Stimulated activated CD8-positive, alpha-beta memory T cell treated with anti-CD3 and anti-CD28 coated beads, Interleukin-4, amount 100 ng/mL, for 48 hours (primary cell): ENCODE measurements at places on chromosomes 1 and 21.

- DNase-seq = no peak
These were observed 42.7 kb downstream of the GJA5 start for GRCh38 chr1:147717706-147718097.

DNA sequence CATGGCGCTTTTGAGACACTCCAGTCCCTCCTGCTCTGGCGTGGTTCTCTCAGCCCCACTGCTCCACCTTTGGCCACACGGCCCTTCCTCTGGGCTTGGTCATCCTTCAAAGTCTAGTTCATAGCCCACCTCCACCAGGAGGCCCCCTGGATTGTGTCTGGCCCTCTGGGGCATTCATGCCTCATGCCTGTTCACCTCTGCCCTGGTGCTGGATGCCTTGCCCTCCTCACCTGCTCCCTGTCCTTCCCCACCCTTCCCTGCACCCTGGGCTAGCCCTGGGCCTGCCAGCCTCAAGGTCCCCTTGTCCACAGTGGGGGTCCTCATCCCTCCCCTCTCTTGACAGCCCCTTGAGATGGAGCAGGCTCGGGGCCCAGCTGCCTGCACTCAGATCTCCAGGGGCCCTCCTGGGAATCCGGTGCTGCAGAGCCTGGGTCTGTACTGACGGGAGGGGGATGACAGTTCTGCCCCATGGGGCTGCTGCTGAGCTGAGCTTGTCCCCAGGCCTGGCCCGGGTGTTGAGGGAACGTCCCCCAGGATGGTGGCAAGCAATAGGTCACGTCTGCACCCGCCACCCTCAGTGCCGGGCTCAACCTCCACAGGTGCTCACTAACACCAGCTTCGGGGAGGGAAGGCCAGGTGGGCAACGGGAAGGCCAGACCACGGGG is 18.4 kb downstream of the PRXL2B start:
- DNase-seq = no peak

GRCh38 chr1:104648269-104648691 is 898.6 kb downstream of the AMY1C start:
- no peak for DNase-seq

DNA sequence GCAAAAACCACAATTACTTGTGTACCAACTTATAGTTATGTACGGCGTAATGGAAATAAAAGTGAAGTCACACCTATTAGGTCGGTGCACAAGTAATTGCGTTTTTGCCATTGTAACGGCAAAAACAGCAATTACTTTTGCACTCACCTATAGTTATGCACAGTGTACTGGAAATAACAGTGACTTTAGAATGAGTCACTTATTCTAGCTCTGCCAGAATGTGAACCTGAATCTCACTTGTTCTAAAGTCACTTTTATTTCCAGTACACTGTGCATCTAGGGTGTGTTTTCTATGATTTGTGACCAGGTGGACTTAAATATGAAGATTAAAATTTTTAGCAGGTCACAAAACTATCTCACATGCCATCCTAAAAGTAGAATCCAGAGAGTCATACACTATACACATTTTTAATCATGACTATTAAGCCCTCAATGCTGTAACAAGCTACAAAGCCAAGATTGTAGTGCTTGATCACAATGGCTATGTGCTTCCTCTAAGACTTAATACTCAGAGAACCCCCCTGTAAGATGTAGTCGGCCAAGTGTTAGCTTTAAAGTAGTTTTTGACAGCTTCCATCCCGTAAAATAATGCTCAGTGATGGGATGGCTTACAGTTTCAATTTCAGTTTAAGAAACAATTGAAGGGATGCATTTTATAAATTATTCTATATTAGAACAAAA is 218.8 kb downstream of the NEGR1 start:
- no peak for DNase-seq

GRCh38 chr1:117575586-117576225 is 30.1 kb upstream of the TENT5C start:
- DNase-seq = no peak

- DNase-seq = peak; percentile 47
These were observed 576 bp downstream of the ZFP69 start for GRCh38 chr1:40477678-40478053.

DNA sequence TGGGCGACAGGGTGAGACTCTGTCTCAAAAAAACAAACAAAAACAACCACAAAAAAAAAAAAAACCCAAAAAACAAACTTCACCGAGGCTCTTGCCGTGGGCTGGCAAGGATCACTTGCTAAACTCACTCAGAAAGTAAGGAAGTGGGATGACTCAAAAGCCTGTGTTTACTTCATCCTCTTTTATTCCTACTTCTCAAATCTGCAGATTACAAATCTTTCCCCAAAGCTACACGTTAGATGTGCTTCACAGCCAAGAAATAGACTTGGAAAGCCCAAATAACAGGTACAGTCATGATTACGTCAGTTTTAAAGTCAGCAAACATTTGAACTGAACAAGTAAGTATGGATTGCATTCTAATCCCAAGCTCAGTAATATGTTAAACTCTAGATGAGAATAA is 359.3 kb downstream of the ADGRL2 start:
- no peak for DNase-seq

- DNase-seq = peak; percentile 71
These were observed 735 bp downstream of the NBL1 start for GRCh38 chr1:19644681-19645410.

- no peak for DNase-seq
These were observed 112.2 kb downstream of the NR5A2 start for GRCh38 chr1:200139661-200140250.

DNA sequence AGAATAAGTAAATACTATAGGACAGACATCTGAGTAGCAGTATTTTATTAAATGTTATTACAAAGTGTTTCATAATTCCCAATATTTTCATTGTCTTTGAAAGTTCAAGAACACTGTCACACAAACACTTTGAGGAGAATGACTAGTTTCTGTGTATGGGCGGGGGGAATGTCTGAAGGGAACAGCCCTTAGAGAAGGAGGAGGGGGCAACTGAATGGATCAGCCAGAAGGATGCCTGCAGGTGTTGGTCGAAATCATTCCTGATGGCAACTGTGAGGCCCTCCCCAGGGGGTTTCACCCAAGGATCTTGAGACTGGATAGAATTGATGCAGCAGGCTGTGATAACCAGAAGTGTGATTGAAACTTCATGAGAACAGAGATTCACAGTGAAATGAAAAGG is 223.2 kb upstream of the C1orf87 start:
- DNase-seq = no peak

- DNase-seq = no peak
These were observed 17.7 kb upstream of the KDM4A start for GRCh38 chr1:43632135-43632670.

- DNase-seq = no peak
These were observed 164.7 kb downstream of the RUNX1 start for GRCh38 chr21:34884346-34884929.

GRCh38 chr1:3914911-3915310 is 14.8 kb upstream of the C1orf174 start:
- no peak for DNase-seq

DNA sequence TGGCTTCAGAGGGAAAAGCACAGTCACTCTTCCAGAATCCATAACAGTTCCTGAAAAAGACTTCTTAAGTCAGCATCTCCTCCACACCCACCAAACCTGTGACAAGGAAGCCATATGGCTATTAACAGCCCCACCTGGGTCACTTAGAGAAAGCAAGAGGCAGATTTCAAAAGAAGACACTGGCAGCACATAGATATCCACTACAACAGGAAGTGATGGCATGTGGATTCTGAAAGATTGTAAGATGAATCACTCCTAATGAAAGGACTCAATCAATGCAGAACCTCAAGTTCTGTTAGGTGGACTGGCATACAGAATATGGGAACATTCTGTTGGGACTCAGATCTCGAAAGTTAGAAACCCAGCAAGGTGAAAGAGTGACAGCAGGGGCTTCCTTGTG is 365.9 kb downstream of the TGFB2 start:
- DNase-seq = no peak

DNA sequence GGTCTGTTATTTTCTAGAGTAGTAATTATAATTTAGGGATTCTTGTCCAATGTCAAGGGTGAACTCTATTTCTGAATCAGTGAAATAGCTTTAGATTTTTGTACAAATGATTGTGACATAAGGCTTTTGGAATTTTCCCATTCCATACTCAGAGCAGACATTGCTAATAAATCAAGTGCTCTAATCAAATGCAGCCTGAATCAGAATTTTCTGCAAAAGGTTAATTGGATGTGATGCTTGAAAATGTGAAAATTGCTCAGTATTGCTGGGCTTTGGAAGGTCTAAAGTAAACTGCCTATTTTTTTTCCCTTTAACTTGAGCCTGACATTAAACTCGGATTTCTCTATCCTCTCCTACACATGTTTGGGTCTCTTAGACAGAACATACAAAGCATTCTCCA is 23.2 kb downstream of the SGIP1 start:
- no peak for DNase-seq

DNA sequence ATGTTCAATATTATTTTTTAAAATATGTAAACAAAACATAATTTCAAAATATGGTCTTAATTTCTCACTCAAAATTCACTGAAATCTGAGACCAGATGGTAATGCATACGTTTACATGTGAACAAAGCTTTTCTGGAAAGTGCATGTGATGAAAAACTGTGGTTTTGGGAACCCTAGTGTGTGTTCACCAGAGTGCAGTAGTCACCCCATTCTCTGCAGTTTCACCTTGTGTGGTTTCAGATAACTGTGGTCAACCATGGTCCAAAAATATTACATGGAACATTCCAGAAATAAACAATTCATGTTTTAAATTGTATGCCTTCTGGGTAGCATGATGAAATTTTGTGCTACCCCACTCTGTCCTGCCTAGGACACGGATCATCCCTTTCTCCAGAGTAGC is 2021.9 kb downstream of the MRPL39 start:
- DNase-seq = no peak

- DNase-seq = no peak
These were observed 4.0 kb downstream of the ARHGEF19 start for GRCh38 chr1:16208270-16208987.

DNA sequence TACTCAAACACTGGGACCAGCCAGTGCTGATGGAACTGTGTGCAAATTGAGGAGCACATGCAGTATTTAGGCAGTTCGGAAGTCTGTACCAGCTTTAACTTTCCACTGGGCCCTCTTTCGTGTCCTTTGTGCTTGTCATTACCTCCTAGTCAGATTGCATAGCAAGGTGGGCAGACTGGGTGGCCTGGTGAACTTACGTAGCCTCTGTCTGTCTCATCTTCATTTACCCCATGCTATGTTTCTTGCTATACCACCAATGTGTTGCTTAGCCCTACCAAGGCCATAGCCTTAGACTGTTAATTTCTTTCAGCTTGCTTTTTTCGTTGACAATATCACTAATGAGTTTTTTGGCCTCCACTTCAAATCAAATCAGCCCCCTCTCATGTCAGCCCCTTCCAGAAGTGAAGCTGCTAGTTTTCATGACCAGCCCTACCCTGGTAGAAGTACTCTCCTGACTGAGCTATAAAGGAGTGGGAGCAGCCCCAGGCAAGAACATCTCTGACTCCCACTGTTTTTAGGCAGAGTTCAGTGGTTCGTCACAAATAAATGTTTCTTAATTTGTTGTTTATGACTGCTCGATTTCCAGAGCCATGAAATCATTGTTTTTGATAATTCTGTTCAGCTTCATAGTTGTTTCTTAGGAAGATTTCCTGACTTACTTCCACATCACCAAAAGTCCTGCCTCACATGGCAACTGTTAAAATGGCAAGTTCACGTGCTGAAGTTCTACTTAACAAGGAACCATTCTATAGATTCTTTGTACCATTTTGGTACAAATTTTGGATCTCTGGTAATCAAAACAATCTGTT is 19.3 kb downstream of the PRKACB start:
- no peak for DNase-seq

GRCh38 chr1:161720422-161720821 is 922 bp upstream of the FCRLB start:
- DNase-seq = no peak

DNA sequence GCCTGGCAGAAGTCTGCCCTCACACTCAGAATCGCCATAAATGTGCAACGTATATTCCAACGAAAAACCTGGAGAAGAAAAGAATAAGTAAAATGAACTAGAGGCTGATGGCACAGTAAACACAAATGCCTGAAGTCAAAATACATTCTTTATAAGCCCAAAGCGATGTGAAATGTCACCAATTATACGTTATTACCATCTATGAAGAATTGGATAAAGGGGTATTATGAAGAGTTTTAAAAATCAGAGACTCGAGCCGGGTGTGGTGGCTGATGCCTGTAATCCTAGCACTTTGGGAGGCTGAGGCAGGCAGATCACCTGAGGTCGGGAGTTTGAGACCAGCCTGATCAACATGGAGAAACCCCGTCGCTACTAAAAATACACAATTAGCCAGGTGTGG is 18.6 kb downstream of the PTP4A2 start:
- DNase-seq = no peak

- peak; percentile 80 for DNase-seq
These were observed 15.8 kb upstream of the TNFRSF8 start for GRCh38 chr1:12047120-12047876.

DNA sequence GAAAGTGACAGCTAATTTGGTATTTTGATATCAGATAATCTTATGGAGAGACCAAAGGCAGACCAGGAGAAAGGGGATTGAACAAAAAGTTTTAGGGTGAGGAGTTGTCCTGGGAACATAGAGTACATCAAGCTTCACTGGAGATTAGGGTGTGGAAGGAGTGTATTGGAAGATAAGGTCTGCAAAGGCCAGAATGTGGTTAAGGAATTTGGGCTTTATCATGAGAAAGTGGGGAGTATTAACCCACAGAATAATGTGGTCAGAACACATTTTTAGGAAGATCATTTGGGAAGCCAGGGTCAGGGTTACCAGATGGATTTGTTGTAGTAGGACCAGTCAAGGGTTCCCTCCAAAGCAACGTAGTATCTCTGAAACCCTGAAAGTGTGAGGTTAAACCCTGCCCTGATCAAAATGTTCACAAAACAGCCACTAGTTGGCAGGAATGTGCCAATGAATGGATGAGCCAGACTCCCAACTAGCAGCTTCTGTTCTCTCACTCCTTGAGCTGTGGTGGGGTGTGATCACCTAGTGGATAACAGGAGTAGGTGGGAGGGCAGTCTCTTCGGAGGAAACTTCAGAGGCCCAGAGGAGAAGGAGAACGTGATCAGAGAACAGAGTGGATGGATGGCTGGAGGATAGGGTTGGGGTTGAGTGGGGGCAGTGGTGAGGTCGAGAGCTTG is 35.8 kb downstream of the SLC2A1 start:
- DNase-seq = peak; percentile 67

- no peak for DNase-seq
These were observed 18.7 kb upstream of the WARS2 start for GRCh38 chr1:119159111-119159510.

- no peak for DNase-seq
These were observed 428.3 kb downstream of the KIF26B start for GRCh38 chr1:245583081-245583480.
